Stimulated activated naive CD4-positive, alpha-beta T cell treated with Interleukin-2 at 50 U/mL for 16 hours (primary cell): ENCODE measurements at places on chromosomes 13 and 19.

- DNase-seq: no peak
Measured at GRCh38 chr19:50628551-50628950, 11.1 kb downstream of the SYT3 start.

GRCh38 chr13:109787135-109787954, 962 bp upstream of the IRS2 start:
- peak; percentile 22 for DNase-seq

DNA sequence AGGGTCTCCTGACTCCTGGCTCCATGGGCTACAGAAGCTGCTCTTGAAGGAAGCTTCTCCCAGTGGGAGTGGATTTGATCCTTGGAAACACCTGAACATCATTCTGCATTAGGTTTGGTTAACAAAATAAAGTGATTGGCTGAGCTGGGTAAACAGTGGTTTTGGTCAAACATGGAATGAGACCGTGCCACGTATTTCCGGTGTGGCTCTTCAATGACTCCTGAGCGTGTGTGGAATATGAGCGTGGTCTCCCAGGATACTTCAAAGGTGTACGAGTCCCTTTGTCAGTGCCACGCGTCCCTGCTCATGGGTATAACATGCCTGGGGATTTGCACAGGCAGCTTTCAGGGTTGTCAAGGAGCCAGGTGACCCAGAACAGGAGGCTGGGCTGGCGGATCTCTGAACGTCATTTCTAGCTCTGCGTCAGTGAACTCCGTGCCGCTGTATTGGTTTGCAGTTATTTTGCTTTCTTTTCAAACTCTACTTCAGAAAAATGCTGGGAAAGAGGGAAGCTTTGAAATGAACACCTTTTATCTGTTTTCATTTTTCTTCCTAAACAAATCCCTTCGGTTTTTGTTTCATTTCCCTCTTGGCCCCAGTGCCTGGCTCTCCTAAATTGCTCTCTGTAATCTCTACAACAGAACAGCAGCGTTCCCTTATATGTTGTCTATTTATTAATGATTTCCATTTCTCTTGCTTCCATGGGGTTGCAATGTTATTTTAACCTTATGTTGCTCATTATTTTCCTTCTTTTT, 26.3 kb upstream of the GJB6 start:
- DNase-seq: no peak

DNA sequence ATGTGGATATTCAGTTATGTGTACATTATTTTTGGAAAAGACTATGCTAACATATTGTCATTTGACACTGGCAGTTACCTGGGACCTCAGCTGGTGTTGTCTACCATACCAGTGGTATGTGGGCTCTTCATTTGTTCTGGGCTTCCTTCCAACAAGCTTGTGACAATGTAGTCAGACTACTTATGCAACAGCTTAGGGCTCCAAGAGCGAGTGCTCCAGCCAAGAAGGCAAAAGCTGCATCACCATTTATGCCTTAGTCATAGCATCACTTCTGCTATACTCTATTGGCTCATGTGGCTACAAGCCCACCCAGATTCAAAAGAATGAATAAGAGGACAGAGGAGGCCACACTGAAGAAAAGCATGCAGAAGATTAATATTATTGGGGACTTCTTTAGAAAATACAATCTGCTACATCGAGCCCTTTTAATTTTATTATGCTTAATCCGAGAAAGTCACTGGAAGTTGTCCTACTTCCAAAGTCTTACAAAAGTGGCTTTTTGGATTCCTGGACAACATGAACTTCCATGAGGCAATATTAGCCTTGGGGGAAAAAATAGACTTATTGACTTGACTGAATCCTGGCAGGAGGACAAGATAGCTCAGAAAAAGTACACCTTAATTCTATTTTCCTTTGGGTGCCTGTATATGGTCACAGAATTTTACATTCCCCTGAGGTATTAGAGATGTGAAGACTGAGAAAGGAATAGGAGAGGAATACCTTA, 529.4 kb upstream of the HTR2A start:
- DNase-seq: no peak

DNA sequence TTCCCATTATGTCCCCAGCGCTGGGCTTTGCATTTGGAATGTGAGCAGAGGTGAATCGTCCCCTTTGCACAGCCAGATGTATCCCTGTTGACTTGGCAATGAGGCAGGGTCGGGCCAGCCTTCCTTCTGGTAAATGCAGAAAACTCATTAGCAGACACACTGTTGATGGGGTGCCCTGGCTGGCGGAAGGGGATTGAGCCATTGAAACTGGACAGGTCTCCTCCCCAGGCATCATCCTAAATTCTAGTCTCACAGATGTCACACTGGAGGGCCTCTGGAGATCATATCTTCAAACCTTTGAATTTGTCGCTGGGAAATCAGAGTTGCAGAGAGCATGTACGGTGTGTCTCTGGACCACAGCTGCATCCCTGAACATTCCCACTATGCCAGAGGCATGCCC, 219.5 kb upstream of the TSHZ3 start:
- DNase-seq: no peak

DNA sequence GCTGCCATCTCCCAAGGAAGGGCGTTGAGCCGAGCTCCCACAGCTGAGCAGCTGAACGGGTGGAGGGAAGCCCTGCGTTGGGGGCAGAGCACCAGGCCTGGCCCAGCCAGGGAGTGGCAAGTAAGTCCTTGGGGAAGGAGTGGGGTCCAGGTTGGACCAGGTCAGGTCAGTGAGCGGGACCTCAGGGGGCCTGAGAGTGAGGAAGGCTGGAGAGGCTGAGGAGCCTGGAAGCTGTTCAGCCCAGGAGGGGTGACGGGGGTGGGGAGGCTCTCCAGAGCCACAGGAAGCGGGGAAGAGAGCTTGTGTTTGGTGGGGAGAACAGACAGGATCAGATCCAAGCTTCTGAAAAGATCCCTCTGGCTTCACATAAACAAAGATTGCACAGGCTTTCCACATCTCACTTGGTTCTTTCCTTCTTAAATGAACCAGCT, 55.4 kb upstream of the ATP12A start:
- no peak for DNase-seq

GRCh38 chr13:112532837-112533745, 54.9 kb downstream of the TUBGCP3 start:
- DNase-seq: no peak

DNA sequence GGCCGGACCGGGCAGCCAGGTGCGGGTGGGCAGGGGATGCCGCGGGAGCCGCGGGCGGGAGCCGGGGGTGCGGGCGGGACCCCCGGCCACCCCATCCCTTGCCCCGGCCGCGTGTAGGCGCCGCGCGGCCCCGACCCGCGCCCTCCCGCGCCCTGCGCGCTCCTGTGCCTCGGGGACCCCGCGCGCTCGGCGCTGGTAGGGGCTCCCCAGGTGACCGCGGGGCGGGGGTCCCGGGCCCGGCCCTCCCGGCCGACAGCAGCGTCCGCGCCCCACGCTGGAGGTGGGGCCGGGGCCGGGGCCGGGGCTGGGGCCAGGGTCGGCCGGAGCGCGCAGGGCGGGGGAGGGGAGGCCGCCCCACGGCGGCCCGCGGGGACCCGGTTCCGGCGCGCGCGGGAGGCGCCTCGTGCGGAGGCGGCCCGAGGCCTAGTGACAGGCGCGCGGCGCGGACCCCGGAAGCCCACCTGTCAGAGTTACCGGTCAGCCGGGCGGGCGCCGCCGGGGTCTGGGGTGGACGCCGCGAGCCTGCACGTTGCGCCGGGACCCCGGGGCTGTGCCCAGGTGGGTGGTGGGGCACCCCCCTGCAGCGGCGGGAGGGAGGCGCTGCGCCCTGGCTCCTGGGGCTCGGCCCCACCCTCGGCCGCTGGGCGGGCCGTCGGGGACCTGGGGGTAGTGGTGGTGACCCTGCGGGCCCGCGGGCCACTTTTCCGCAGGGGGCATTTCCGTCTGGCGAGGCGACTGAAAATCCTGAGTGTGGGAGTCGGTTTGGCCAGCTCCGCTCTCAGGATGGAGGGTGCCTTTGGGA, 518 bp downstream of the TFDP1 start:
- peak; percentile 15 for DNase-seq

DNA sequence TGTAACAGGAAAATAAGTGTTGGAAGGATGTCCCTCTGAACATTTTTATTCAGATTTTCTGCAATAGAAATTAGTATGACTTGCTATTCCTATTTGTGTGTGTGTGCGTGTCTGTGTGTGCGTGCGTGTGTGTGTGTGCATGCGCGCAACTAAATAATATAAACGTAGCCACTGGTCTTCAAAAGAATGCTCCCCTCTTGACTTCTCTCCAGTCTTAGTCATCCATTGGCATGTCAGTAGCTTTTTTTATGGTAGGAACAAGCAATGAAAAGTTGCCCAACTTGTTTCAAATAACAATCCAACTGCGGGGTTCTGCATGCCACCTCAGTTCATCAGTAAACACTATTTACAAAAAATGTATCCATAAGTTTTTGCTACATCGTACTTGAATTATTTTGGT, 249.6 kb downstream of the GPC6 start:
- DNase-seq: no peak
